ENCODE measurements at places on chromosomes 3 and 15.

DNA sequence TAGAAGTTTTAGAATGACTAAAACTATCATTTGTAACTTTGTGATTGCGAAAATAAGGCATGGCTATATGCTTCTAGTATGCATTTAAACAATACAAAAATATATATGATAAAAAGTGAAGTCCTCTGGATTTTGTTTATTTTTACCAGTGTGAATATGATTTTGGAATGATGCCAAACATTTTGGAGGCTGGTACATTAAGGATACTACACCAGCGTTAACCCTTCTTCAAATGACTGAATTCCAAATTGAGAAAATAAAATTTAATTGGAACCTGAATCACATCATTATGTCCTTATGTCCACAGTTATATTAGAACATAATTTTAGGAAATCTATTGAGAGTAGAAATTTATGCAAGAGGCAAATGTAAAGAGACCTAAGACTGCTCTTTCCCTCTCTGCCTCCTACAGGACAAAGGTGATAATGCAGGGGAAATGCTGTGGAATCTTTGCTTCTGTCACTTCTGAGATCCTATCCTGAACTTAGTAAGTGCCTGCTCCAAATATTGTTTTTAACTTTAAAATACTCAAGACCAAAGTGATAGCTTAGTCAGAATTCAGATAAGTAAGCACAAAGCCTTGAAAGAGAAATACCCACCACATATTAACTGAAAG, 121.1 kb upstream of the NANOGP8 start:
- no peak for DNase-seq

DNA sequence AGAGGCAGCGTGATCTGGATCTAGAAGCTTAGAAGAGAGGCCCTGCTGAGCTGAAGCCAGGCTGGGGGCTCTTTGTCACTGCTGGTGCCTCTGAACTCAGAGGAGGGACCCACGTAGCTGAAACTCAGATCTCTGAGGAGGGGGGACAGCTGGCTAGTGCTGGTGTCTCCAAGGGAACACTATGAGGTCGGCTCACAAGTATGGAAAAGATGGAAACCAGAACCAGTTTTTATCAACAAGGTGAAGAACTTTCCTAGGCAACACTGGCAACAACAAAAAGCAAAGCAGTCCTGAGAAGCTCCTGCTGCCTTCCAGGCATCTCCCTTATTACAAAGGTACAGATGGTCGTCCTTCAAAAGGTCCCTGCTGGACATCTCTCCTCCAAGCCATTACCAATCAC, 27.0 kb upstream of the FSTL1 start:
- no peak for DNase-seq

DNA sequence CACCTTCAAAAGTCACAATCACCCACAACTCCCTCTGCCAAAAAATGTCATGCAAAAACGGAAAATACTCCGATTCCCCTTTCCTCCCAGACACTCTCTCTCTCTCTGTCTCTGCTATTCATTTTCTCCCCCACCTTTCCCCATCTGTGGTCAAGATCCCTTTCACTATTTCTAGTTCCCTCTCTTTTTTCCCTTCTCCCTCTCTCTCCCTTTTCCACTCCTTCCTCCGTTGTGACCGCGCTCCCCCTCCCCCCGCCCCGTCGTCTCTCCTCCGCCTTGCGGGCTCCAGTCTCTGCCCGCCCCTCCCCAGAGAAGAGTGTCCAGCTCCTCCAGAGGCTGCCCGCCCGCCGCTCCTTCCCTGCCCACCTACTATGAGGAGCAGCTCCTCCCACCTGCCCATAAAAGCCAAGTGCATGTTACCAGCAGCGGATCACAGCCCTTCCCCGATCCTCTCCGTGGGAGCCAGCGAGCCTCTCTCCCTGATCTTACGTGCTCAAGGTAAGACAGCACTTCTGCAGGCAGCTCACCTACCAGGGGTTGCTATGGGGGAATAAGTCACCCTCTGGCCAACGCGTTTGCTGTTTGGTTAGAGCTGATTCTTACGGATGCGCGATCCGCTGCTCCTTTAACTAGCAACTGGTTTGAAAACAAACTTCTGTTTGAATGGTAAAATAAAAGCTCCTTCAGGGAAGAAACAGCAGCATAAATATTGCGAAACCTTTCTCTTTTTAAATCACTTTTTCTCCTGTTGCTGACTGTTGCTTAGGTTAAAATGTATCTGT, at the start of gene COL8A1:
TSS of gene COL8A1 (plus strand) at position 428 of the 782 bp plus-strand sequence. CDS start 152,089 bp downstream, outside the sequence.
- DNase-seq, result no peak

- no peak for DNase-seq
Observed at GRCh38 chr3:66405701-66406091, 95.1 kb downstream of the LRIG1 start.

- DNase-seq, result peak; percentile 62
Observed at GRCh38 chr3:35596335-35596995, 42.9 kb upstream of the ARPP21 start.

GRCh38 chr3:99131876-99132275, 230.4 kb upstream of the DCBLD2 start:
- no peak for DNase-seq

DNA sequence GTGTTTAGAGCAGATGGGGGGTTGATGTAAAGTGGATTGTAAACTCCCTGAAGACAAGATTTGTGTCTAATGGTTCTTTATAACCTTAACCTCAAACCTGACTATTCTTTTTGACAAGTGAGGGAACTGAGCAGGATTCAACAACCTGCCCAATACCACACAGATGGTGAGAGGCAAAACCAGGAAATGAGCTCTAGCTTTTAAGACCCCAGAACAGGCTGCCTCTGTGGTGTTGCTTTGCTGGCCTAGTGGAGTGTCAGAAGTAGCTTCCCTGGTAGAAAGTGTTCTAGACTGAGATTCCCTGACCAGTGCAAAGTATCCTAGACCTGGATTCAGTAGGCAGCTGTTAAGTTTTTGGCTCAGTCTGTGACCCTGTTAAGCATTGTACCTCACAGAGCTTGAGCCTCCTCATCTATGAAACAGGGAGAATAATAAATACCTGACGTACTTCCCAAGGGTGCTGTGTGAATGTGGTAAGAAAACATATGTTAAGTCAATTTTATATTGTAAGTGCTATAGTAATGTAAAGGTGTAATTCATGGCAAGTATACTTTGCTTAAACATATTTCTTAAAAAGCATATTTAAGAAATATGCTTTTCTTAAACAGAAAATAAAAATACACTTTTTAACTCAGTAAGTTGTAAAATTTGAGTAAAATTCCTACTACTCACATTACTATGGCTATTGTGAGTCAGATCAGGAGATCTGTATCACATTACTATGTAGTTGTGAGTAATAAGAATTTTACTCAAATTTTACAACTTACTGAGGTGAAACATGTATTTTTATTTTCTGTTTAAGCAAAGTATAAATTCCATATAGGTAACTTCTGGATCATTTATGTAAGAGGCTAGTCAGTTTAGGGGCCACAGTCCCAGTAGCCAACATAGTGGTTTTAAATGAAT, 8.8 kb downstream of the GPR87 start:
- DNase-seq, result no peak

- DNase-seq, result no peak
Observed at GRCh38 chr3:43792904-43793303, 102.2 kb downstream of the ABHD5 start.

- DNase-seq, result no peak
Observed at GRCh38 chr3:4292301-4292700, 10.9 kb upstream of the SETMAR start.

- no peak for DNase-seq
Observed at GRCh38 chr15:43249236-43249635, 17.5 kb downstream of the TGM5 start.

DNA sequence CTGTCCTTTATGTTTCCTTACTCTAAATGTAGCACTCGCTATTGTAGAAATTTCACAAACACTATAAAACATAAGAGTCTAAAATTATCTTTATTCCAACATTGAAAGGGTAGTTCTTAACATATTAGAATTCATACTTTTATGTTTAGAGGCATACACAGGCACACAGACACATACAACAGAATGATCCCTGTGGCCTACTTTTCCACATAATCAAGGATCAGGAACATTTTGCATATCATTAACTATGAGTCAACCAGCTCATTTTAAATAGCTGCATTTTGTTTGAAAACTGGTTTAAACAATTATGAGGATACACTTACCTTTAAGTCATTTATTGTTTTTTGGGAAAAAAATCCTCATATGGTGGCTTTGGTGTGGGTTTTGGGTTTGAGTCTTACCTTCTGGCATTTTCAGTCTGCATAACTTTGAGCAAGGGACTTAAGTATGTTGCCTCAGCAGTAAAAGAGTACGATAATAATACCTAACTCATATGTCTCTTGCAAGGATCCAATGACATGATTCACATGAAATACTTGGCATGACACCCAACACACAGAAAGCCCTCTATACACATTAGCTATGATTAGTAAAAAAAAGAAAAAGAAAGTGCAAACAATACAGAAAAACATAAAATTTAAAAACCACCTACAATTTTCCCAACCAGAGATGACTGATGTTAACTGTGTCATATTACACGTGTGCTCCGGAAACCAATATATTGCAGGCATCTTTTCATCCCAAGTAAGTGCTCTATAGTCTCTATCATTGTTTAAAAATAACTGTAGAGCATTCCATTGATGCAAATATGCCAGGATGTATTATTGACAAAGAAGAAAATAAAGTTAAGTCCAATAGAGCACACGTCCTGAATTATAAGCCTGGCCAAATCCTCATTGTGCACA, 213.1 kb upstream of the ADAMTS9 start:
- no peak for DNase-seq

DNA sequence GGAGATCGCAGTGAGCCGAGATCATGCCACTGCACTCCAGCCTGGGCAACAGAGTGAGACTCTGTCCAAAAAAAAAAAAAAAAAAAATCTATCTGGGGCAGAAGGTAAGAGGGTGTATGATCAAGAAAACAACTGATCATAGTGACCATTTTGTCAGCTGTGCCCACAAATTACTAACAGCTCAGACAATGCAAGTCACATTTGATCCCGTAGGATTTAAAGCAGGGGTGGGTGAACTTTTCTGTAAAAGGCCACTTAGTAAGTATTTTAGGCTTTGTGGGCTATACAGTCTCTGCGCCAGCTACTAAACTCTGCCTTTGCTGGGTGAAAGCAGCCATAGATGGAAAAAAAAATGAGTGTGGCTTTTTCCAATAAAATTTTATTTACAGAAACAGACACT, 57.6 kb upstream of the ABI3BP start:
- no peak for DNase-seq

GRCh38 chr3:100098784-100099070, 15.6 kb downstream of the FILIP1L start:
- DNase-seq, result no peak

- peak; percentile 34 for DNase-seq
Observed at GRCh38 chr3:132346841-132347736, 29.9 kb downstream of the ACP3 start.

GRCh38 chr3:189646853-189647542, 15.8 kb downstream of the TP63 start:
- no peak for DNase-seq

GRCh38 chr3:100096866-100097265, 17.4 kb downstream of the FILIP1L start:
- DNase-seq, result no peak

- no peak for DNase-seq
Observed at GRCh38 chr3:11917051-11917450, 70.4 kb upstream of the TAMM41 start.

DNA sequence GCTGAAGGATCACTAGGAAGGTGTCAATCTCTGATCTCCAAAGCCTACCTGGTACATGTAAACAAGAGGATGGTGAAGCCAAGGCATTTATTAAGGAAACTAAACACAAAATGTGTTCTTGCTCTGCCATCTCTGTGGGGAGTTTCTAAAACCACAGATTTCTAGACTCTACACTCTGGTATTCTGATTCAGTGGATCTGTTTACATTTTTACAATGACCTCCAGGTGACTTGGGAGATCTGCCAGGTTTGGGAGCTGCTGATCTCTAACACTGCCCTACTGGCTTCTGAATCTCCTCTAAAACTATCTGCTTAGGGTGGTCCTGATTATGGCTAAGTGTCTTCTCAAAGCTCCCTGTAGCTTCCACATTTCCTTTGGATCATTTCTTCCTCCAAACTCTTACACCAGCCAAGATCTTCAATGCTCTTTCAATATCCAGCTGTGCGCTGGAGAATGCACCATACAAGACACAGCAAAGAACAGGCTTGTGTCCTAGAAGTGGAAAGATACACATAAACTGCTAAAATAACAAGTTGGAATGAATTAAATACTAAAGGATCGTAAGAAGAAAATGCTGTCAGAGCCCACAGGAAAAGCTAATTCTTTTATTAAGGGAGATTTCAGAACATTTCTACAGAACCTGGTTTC, 72.7 kb downstream of the GREM1 start:
- DNase-seq, result no peak

Measured in hippocampal formation (tissue), 2 donors.